ENCODE measurements at places on chromosomes 12 and 14.

DNA sequence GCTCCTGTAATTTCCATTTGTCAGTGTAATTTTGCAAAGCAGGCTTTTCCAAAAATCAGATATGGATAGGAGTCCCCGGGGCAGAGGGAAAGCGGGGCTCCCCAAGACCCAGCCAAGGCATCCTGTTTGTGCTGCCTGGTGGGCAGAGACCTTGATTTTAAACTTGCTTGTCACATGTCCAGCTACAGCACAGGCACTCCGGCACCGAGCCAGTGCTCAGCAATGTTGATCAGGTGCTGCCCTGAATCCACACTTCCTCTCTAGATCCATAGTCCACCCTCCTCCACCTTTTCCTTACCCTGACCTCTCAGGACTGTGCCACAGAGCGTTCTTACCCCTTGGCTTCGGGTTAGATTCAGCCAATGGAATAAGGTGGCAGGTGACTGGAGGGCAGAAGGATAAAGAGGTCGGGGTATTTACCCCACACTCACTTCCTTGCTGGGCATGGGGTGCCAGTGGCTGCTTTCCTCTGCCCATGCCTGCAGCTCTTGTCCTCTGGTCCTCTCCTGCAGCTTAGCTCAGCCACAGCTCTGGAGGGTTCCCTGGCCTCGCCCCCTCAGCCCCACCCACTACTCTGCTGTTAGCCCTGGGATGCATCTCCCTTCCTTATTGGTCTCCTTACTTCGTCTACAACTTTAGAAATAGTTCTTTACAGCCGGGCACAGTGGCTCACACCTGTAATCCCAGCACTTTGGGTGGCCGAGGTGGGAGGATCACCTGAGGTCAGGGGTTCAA is 80.1 kb downstream of the IRF2BPL start:
- no peak for DNase-seq

GRCh38 chr12:118734266-118734665 is 247.1 kb upstream of the SRRM4 start:
- no peak for DNase-seq

DNA sequence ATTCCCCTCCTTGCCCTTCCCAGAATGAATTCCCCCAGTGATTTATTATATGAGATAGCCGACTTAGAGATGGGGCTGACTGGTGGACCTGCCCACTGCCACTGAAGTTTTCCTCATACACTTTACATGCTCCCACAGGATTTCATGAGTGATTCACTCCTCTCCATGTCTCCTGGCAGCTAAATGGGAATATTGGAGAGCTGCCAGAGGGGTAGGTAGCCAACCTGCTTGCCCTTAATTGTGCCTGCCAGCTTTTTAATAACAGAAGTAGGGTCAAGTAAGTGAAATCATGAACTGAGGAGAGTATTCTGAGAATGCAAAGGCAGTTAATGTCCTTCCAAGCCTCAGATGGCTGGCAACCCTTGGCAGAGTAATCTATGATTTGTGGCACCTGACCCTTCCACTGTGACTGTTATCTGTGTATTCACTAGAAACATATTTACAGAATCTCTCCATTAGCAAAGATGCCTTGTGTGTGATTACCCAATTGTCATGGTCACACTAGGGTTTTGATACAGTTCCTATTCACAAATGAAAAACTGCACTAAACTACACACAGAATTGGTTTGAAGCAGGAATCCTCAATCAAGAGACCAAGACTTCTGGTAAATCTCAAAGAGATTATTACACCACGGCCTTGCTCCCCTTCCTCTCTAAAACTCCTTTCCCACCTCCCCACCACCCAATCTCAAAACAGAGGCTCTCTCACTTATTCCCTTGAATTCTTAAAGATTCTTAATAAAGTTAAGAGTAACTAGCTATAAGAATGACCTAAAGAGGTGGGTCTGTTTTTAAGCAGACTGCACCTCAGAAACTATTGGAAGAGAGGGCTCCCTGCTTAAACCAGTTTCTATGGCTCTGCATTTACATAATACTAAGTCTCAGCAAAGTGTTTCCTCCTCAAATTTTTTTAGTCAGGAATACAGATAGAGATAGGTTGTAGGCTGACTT is 17.2 kb downstream of the NKX2-1 start:
- no peak for DNase-seq

DNA sequence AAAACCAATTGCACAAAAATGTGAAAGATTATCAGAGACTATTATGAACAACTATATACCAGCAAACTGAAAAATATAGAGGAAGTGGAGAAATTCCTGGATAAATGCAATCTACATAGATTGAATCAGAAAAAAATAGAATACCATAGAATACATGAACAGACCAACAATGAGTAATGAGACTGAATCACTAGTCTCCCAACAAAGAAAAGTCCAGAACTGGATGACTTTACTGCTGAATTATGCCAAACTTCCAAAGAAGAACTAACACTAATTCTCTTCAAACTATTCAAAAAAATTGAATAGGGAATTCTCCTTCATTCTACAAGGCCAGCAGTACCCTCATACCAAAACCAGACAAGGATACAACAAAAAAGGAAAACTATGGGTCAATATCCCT is 60.6 kb downstream of the GUCY2C start:
- no peak for DNase-seq

- DNase-seq = no peak
Measured at GRCh38 chr12:100964028-100964427, 169.5 kb downstream of the ANO4 start.

DNA sequence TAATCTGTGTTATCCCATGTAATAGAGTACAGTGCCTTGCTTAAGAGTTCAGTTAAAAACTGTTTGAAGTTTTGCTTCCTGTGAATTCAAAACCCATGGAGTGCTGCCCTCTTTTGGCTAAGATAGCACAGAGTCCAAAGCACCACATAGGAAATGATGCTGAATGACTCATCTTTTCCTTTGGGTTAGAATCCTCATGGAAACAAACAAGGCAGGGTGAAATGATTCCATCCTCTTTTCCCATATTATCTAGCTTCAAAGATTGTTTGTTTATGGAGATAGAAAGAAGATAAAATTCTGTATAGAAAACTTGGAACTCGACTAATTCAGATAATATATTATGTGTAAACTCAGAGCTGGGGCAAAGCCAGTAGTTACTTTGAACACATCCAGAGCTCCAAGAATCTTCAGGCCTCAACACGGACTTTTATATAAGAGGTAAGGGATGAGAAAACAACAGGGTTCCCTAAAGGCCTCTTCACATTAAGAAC is 87.4 kb downstream of the OTOGL start:
- DNase-seq = no peak

DNA sequence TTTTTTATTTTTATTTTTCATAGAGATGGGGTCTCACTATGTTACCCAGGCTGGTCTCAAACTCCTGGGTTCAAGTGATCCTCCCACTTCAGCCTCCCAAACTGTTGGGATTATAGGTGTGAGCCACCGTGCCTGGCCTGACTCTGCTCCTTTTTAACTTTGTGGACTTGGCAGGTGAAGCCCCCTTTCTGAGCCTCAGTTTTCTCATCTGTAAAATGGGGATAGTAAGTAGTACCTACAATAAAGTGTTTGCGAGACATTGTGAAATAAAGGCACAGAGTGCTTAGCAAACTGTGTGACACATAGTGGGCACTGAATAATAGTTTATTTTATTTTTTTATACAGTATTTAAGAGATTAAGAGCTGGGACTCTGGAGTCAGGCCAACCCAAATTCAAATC is 21.1 kb upstream of the MED13L start:
- DNase-seq = no peak

- DNase-seq = no peak
Measured at GRCh38 chr12:110934093-110934852, 13.9 kb upstream of the MYL2 start.

- no peak for DNase-seq
Measured at GRCh38 chr12:87960566-87960965, 68.6 kb downstream of the C12orf50 start.

GRCh38 chr12:88015825-88016224 is 13.4 kb downstream of the C12orf50 start:
- DNase-seq = no peak

DNA sequence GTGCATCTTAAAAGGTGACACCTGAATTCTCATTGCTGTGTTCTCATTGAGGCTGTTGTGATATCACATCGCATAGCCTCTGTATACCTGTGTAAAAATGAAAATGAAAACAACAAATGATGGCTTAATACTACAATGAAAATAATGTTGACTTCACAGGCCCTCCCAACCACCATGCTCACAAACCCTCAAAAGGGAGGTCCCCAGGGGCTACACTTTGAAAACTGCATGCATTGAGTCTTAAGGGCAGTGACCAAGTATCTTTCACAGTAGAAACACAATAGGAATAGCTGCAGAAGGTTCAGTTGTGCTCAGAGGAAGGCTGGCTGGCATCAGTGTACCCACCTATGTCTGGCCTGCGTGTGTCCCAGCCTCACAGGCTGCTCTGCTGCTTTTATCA is 27.6 kb upstream of the KCNK13 start:
- DNase-seq = no peak

DNA sequence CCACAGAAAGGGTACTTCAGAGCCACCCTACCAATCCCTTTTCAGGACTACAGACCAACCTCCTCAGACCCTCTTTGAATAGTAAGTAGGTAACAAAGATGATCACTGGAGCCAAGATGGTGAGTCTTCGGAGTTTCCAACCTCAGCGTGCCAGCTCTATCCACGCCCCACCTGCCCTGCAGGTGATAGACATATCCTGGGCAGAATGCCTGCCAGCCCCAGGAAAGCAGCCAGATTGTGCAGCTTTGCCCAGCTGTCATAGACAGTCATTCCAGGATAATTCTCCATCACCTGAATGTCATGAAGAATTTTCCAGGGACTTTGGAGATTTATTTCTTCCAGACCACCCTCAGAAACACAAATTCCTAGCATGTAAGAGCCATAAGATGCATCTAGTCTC is 434.4 kb downstream of the RGS6 start:
- no peak for DNase-seq

- DNase-seq = peak; percentile 73
Measured at GRCh38 chr14:75577729-75578101, 705 bp upstream of the FLVCR2 start.

DNA sequence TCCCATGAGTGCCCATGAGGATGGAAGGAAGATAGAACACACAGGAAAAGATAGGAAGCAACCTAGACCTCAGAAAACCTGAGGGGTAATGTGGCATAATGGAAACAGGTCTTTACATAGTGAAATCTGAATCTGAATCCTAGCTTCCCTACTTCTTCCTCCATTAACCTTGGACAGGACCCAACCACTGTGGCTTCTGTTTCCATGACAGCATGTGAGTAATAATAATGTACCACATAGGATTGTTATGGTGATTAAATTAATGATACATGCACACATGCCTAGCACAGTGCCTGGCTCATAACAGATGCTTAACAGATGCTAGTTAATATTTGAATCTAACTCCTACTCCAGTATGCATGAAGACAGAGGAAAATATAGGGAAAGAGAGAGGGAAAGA is 11.2 kb downstream of the TTC9 start:
- DNase-seq = no peak

GRCh38 chr14:104800015-104800770 is 708 bp upstream of the ZBTB42 start:
- DNase-seq = peak; percentile 56

GRCh38 chr12:10718279-10718821 is 4.8 kb downstream of the YBX3 start:
- no peak for DNase-seq

GRCh38 chr12:67523538-67523937 is 125.0 kb upstream of the DYRK2 start:
- no peak for DNase-seq

GRCh38 chr12:66516133-66516532 is 162.7 kb downstream of the GRIP1 start:
- DNase-seq = no peak

DNA sequence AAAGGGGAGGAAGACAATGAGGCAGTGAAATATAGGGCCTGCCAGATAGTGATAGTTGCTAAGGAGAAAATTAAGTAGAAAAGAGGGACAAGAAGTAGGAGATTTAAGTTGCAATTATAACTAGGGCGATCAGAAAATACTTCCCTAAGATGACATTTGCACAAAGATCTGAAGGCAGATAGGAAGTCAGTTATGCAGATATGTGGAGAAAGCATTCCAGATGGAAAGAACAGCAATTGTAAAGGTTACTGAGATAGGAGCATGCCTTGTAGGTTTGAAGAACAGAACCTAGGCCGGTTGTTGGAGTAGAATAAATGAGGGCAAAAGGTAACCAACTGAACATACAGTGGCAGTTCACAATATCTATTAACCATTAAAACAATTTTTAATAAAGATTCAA is 21.4 kb upstream of the ACTR6 start:
- DNase-seq = no peak

GRCh38 chr14:38950676-38951075 is 152.4 kb downstream of the SEC23A start:
- DNase-seq = no peak

DNA sequence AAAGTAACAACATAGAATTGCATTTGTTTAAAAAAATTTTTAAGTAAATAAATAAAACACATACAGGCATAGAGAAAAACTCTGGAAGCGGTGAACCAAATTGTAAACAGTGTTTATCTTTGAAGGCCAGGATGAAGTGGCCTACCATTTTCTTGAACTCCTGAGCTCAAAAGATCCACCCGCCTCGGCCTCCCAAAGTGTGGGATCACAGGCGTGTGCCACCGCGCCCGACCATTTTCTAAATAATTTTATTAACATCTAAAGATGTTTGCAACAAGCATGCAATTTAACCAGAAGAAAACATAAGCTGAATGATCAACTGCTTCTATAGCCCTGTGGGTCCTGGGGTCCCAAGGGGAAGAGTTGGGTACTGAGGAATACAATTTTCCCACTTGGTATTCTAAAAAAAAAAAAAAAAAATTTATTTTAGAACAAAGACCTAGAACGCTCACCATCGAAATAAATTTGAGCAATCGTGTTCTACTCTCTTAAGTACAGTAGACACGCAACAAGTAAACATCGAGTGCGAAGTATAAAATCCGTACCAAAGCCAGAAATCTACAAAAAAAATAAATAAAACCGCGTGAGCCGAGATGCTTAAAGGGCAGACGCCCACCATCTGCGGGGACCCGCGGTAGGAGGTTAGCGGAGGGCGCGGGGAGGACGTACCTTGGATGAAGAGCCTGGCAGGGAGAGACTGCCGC is 484 bp downstream of the MIS18BP1 start:
- DNase-seq = no peak

- DNase-seq = no peak
Measured at GRCh38 chr12:96473394-96474093, 15.8 kb upstream of the CFAP54 start.

GRCh38 chr12:62319058-62319457 is 58.9 kb downstream of the USP15 start:
- no peak for DNase-seq

GRCh38 chr14:50335389-50335788 is 23.3 kb downstream of the DMAC2L start:
- no peak for DNase-seq

GRCh38 chr12:124525455-124525854 is 42.0 kb downstream of the NCOR2 start:
- DNase-seq = no peak

DNA sequence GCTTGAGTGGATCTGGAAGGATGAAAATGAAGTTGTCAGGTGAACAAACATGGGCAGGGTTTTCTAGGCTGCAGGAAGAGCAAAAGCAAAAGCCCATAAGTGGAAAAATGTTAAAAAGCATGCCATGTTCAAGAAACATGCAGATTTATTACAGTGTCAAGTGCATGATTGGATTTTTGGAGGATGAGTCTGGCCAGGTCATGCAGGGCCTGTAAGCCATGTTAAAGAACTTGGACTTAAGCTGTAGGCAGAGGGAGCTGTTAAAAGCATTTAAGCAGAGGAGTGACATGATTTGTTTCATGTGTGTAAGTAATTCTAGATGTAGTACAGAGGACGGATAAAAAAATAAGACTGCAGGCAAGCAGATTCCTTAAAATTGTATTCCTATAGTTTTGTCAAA is 16.3 kb upstream of the SINHCAF start:
- no peak for DNase-seq

Data from omental fat pad (tissue), 4 donors.